ENCODE measurements at places on chromosomes 7 and 10.

DNA sequence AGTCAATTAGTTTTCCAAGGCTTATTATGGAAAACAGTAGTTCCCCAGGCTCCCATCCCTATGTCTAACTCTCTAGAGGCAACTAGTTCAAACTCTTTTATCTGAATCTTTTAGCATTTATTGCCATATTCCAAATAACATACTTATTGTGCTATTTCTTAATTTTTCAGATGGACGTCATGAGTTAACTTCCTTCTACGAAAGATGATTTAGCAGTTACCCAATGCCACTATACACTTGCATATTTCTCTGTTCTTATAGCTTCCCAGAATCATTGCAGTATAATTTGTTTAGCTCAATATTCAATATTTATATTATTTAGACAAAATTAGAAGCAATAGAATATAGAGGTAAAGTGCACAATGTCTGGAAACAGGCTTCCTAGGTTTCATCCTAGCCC lies 52.8 kb downstream of the REEP3 start:
- DNase-seq: no peak

- peak; percentile 27 for DNase-seq
Measured at GRCh38 chr10:99520040-99520846, 12.5 kb upstream of the NKX2-3 start.

GRCh38 chr7:129807863-129808262 lies 144.9 kb downstream of the UBE2H start:
- DNase-seq: no peak

GRCh38 chr7:38007096-38007495 lies 86.7 kb downstream of the EPDR1 start:
- DNase-seq: no peak

- DNase-seq: no peak
Measured at GRCh38 chr7:76185187-76185896, 16.4 kb upstream of the SRRM3 start.

GRCh38 chr7:112937651-112938415 lies 147.6 kb upstream of the TMEM168 start:
- DNase-seq: peak; percentile 12

DNA sequence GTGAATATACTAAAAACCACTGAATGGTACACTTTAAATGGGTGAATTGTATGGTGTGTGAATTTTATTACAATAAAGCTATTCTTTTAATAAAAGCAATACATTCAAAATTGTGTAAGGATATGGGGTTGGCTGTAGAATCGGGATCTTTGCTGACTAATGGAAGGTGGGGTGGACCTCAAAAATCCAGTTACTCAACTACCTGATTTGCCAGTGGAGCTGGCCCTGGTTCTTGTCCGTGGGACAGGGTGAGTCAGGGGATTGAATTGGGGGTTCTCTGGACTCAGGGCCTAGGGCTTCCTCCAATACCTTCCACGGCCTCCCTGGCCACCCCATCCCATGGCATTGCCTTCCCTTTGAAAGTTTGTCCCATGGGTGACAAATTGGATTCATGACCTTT lies 13.5 kb upstream of the RABGEF1 start:
- DNase-seq: no peak

DNA sequence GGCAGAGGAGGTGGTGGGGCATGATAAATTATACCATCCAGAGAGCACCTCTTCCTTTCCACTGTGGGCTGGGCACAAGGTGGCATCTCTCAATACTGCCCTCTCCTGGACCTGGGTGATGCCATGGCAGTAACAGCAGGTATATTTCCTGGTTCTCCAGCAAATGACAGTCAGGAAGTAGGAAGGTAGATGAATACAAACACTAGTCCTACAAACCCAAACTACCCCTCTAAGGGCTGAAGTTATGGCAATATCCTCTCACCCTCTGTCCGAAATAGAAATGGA lies 1004.9 kb downstream of the KCNMA1 start:
- DNase-seq: peak; percentile 38

- DNase-seq: no peak
Measured at GRCh38 chr7:107659666-107660065, 962 bp upstream of the SLC26A4 start.

GRCh38 chr10:118850418-118851061 lies 95.8 kb upstream of the CACUL1 start:
- peak; percentile 78 for DNase-seq

DNA sequence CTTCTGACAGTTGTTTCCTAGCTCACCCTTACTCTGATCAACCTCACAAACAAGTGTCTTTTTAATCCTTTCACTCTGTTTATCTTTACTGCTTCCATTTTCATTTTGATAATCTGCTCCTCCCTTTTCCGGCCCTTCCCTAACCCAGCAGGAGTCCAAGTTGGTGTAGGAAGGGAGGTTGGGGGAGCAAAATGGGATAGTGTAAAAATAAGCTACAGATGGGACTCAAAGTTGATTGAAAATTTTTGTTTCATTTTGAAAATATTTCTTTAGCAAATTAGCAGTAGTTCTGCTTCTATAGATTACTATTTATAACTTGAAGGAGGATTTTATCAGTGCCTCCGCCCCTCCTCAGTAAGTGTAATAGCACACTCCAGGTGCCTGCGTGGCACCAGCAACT lies 112.0 kb downstream of the WNT2 start:
- DNase-seq: no peak

GRCh38 chr10:3527869-3528268 lies 257.1 kb downstream of the KLF6 start:
- no peak for DNase-seq

DNA sequence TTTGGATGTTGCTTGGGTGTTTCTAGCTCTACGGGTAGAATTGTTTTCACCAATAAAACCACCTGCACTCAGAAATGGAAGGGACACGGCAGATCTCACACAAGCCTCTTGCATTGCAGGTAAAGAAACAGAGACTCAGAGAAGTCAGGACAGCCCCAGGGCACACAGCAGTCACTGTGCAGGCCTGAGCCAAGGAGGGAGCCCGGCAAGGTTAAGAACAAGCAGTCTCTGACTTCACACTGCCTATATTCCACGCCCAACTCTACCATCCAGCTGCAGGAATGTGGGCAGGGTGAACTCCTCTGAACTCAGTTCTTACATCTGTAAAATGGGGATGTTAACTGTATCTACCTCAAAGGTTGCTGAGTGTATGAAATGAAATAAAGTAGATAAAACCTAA lies 15.4 kb downstream of the CHST15 start:
- DNase-seq: no peak

GRCh38 chr10:79405221-79405994 lies 40.0 kb downstream of the ZCCHC24 start:
- no peak for DNase-seq

GRCh38 chr7:155274633-155275355 lies 22.9 kb upstream of the INSIG1 start:
- DNase-seq: no peak

DNA sequence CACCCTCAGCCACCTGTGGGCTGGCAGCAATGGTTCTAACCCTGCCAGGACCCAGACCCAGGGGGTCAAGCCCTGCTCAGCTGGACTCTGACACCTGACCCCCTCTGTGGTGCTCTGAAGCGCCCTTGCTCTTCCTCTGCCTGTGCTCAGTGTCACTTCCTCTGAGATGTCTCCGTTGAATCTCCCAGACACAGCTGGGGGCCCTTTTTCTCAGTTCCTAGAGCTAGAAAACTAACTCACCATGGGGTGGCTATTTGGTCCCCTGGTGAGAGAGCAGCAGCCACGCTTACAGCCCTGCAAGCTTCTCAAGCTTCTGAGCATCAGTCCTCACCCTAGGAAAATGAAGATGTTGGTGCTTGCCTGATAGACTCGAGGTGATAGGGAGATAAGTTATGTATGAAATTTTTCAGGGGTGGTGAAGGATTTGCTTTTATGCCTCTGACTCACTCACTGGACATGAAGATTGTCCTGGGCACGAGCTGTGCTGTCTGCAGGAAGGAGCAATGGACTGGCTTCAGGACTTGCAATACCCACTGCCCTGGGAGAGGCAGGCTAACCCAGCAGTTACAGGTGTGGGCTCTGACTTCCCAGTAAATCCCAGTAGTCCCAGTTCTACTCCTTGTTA lies 29.6 kb downstream of the COL13A1 start:
- DNase-seq: no peak

- DNase-seq: no peak
Measured at GRCh38 chr7:127474457-127474856, 81.9 kb upstream of the ZNF800 start.

DNA sequence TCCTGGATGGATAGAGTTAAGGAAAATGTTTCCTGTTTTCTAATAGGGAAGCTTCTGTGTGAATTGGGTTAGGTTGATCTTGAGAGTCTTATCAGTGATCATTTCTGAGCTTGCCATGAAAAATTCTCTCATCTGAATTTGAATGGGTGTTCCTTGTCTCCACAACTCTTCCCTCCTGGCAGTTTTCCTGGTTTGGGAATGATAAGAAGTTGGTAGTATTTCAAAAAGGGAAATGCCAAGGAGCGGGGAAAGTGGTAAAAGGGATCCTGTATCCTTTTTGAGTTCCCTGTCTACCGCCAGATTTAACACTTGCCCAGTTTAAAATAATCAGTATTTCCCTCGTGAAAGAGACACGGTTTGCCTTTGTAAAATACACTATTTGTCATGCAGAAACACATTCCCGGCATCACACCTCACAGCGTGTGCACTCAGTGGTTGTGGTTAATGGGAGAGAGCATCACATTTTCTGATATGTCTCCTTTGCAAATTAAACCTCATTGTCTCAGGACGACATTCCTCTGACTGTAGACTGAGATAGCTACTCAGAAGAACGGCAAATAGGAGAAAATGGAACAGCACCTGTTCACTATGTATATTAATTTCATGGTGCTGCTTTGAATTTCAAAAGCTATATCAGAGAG lies 113.2 kb upstream of the IFRD1 start:
- no peak for DNase-seq

- DNase-seq: no peak
Measured at GRCh38 chr7:108529341-108529740, 3.4 kb upstream of the PNPLA8 start.

DNA sequence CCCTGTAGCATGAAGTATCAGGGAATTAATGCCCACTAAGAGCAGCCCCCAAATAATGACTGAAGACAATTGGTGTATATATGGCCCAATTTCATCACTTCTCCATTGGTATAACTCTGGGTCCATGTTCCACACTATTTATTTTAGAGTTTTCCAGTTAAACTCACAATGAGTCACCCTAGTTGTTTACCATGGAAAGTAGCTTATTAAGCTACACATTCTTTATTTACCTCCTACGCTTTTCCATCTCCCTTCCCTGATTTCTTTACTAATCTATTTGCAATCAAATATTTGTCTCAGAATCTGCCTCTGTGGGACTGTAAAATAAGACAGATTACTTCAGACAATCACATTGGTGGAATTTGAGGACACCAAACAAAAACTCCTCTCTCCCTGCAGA lies 655.6 kb downstream of the SORCS1 start:
- DNase-seq: no peak

- no peak for DNase-seq
Measured at GRCh38 chr7:28240481-28240880, 59.9 kb upstream of the JAZF1 start.

DNA sequence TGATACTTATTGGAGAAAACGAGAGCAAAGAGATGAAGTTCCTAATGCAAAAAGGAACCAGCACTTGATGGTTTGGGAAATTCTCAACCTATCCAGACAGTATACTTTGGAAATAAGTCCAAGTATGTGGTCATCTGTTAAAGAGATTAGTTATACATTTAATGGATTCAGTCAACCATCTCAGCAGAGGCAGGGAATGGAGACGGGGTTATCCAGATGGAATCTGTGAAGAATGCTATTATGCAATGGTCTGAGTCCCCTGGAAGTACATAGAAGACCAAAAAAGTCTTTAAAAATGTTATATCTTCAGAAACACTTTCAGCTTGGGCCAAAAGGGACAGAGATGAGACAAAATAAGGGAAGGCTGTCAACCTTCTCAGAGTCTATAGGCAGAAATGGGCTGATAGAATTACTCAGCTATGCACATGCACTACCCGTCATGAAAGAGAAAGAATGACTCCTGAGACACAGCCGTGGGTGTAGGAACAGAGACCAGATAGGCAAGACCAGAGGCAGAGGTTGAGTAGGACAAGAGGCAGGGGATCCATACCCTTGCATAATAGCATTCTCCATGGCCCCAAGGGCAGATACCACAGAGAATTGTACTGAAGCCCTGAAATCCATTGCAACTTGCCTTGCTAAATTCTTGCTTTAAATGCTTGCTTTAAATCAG lies 738.8 kb upstream of the POT1 start:
- DNase-seq: no peak

DNA sequence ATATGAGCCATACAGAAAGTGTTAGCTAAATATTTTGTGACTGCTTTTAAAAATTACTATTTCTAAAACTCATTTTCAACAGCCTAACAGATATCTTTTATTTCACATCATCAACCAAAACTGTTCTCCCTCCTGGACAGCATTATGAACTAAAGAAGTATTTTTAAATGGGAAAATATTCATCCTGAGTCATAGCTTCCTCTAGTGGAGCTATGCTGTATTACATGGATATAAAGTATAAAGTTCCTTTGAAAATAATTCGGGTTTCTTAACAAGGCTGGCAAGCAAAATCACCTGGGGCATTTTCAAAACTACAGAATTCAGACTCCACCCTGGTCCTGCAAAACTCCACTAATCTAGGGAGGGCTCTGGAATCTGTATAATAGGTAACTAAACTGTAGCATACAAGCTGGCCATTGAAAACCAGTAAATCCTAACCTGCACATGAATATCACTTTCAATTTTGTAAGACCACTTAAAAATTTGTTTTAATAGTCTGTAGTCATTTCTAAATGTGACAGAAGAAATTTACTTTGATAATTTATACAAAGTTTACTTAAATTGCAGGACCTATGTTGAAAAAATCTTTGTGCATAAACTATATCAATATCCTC lies 53.5 kb downstream of the SCIN start:
- DNase-seq: peak; percentile 36

DNA sequence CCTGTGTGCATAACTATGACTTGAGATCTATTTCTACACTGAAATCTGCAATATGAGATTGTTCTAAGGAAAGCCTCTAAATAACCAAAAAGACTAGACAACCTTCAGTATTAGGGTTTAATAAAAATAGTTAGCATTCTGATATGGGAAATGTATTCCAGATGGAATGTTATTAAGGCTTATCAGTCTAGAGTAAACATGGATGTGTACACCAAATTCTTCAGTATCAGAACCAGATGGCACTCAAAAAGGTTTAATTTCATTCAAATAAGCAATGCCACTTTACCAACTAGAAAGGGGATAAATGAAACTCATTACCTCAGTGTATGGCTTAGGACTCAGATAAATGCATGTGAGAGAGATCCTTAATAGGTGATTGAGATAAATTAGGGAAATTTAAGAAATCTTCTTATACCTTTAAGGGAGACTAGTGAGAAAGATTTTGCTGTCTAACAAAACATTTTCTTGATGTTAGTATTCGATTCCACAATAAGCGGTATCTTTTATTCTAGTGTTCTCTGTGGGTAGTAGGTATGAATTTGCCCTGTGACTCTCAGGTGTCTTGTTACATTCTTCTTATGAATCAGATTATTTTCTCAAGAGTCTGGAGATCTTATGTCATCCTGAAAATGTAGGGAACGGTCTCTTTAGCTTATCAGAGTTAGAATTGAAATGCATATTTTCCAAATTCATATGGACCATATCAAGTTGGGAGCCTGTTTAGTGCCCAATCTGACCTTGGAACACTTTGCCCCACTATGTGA lies 159.2 kb downstream of the PRKG1 start:
- DNase-seq: no peak

- no peak for DNase-seq
Measured at GRCh38 chr7:17275749-17276671, 22.4 kb upstream of the AHR start.
